CD8-positive, alpha-beta memory T cell (primary cell): ENCODE measurements at places on chromosomes 3 and 15.

DNA sequence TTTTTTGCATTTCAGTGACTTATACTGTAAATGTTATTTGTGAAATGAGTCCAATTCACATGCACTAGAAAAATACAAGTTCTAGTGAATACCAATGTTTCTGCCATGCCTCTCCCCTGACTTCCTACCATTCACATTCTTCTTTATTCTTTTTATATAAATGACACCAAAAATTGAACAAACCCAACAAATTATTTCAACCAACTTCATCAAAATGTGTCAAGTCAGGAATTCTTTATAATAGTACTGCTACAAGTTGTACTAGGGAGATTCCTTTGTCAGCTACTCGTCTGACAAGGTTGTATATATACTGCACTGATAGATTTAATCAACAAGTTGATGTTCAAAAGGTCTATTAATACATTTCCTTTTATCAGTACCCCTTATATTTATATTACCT, 3.0 kb downstream of the TBL1XR1 start:
- DNase-seq: no peak

DNA sequence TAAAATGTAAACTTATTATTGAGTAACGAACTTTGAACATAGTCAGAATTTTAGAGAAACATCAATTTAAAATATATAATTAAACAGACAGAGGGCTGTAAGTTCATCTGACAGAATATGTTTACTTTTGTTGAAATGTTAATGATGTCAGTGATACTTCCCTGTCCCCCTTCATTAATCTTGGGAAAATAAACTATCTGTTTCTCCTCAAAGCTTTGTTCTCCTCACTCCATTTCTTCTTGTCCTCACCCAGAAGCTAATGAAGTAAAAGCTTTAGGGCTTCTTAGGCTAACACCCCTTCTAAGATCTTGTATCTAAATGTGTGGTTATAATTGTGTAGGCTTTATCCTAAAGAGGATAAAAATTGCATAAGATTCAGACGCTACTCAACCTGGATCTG, 1031.8 kb downstream of the FHIT start:
- no peak for DNase-seq

GRCh38 chr3:125073390-125073905, 17.7 kb upstream of the HEG1 start:
- no peak for DNase-seq

DNA sequence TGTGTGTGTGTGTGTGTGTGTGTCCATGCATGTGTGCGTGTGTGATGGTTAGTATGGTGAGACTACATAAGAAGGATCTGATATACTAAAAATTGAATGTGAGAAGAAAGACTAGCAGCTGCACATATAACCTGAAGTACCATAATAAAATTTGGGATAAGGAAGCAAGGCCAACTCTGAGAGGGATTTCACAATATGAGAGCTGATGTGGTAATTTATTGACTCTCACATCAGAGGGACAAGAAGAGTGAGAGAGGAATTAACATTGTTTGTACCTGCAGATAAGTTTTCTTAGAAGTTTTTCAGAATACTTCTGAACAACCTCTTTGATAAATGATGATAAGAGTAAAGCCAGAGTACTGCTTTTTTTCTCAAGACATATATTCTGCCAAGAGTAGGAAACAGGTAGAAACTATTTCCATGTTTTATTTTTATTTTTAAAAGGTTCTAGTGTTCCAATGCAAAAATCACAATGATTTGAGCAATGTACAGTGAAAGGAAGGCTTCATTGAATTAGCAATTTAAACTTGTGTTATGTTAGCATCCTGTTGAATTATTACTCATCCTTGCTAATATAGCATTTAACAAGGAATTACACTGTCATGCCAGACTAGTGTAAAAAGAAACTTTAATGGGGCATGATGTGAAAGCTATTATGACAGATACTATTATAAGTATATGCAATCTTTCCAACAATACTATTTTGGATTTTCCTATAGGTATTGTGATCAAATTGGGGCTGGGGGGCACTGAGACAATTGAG, 415.5 kb upstream of the ARPP21 start:
- no peak for DNase-seq

DNA sequence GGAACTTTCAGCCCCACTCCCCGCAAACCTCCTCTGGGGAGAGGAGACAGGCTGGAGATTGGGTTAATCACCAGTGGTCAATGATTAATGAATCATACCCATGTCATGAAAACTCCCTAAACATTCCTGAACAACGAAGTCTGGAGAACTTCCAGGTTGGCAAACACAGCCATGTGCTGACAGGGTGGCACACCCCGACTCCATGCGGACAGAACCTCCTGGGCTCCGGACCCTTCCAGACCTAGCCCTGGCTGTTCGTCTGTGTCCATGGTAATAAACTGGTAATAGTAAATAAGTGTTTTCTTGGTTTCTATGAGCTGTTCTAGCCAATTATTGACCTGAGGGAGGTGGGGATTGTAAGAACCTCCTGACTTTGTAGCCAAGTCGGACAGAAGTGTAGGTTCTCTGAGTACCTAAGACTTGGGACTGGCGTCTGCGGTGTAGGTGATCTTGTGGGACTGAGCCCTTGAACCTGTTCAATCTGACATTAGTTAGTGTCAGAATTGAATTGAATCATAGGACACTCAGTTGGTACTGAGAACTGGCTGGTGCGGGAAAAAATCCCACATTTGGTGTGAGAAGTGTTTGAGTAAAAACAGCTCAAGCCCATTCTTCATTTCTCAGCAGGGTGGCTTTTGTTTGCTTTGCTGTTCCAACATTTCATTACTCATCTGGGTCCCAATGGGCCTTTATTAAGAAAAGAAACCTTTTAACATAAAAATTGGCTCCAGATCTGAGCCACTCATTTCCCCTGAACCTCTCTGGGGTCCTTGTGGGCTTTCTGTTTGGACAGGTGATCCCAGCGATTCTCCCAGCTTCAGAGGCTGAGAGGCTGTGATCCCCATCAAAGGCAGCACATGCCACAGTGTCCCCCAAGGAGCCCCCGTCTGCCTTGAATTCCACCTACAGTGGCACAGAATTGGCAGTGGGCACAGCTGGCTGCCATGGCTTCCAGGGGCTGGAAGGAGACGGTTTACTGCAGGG, 151.0 kb downstream of the TJP1 start:
- DNase-seq: no peak

- no peak for DNase-seq
Observed at GRCh38 chr3:20013396-20013795, 1.3 kb upstream of the PP2D1 start.

- DNase-seq: no peak
Observed at GRCh38 chr3:133246119-133246518, 153.7 kb upstream of the BFSP2 start.

GRCh38 chr3:32630266-32630665, 54.7 kb upstream of the CNOT10 start:
- DNase-seq: no peak

- DNase-seq: no peak
Observed at GRCh38 chr3:97488741-97489140, 275.8 kb upstream of the ARL6 start.

DNA sequence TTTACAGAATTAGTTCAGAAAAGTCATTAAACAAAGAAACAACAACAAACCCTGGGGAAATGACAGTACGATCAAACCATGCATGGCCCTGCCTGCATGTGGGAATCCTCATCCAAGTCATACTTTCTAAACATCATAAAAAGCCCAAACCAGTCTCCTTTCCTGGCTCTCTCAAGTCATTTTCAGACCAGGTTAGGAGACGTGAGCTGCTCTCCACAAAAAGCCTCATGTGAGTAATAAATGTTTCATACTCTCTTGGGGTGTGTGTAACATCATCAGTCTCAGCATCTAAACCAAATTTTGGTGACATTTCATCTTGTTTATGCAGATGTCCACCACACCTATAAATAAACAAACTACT, 18.9 kb downstream of the GREM1 start:
- DNase-seq: no peak

DNA sequence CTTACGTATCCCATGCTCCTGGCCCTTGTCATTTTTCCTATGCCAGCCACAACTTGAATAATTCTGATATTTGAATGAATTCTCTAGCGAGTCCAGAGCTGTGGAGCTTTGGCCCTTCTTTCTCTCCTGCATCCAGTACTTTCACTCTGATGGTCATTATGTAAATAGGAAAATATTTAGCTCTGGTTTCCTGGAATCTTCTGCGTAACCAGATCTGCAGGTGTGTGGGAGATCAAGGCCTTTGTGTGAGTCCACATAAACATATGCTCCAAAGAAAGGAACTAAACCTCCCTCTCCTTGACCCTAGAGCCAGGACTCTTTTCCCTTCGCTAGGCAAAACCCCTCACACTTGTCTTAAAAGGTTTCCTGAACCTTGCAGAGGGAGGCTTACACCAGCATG, 132.5 kb upstream of the THBS1 start:
- DNase-seq: no peak

- DNase-seq: no peak
Observed at GRCh38 chr3:61903931-61904657, 342.7 kb downstream of the PTPRG start.

- DNase-seq: no peak
Observed at GRCh38 chr3:126926684-126927400, 56.1 kb upstream of the PLXNA1 start.

- DNase-seq: no peak
Observed at GRCh38 chr15:44999105-44999504, 23.9 kb upstream of the SORD start.

DNA sequence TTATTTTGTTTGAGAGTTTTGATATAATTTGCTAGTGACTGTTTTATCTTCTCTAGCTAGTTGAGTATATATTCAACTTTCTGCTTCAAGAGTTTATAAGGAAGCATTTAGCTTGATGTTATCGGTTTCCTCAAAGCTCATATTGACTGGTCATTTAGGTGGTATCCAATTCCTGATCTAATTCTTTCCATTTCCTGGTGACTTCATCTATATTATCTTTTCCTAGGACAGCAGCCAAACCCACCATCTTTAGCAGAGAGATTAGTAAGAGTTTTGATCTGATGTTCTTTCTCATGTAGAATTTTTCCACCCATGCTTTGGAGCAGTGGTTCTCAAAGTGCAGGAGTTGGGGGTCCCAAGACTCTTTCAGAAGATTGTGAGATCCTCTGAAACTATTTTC, 148.6 kb upstream of the STT3B start:
- DNase-seq: no peak

- no peak for DNase-seq
Observed at GRCh38 chr3:71107926-71108325, 475.6 kb downstream of the FOXP1 start.

- DNase-seq: no peak
Observed at GRCh38 chr3:16048435-16049318, 125.8 kb upstream of the GALNT15 start.

DNA sequence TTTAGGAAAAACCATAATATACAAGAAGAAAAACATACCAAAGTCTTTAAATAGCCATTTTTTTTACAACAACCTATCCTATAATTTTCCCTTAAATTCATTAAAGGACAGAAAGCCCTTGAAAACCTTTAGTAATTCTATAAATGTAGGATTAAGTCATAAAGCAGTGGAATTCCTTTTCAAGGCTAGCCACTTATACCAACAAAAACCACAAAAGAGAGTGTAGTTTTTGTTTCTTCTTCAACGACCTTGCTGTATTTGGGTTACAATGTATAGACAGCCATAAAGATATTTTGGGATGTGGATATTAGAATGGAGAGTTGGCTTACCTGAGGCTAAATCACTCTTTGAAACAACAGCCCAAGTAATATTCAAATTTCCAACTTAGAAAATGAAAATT, 296.6 kb upstream of the CDIN1 start:
- no peak for DNase-seq

DNA sequence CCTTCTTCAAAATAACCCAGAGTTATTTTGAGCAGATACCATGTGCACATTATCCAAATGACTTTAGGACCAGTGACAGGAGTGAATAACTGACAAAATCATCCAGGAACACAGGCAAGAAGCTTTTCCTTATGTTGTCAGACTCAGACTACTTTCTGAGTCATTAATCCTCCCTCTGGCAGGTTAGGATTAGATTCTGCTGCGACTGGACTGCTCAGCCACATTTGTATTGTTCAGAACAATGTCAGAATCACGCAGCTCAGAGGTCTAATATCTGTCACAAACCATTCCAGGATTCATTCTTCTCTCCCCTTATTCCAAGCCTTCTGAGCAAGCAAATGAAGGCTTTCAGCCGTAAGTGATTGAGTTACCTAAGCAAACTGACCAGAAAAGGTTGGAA, 34.8 kb upstream of the FAM174B start:
- DNase-seq: no peak

DNA sequence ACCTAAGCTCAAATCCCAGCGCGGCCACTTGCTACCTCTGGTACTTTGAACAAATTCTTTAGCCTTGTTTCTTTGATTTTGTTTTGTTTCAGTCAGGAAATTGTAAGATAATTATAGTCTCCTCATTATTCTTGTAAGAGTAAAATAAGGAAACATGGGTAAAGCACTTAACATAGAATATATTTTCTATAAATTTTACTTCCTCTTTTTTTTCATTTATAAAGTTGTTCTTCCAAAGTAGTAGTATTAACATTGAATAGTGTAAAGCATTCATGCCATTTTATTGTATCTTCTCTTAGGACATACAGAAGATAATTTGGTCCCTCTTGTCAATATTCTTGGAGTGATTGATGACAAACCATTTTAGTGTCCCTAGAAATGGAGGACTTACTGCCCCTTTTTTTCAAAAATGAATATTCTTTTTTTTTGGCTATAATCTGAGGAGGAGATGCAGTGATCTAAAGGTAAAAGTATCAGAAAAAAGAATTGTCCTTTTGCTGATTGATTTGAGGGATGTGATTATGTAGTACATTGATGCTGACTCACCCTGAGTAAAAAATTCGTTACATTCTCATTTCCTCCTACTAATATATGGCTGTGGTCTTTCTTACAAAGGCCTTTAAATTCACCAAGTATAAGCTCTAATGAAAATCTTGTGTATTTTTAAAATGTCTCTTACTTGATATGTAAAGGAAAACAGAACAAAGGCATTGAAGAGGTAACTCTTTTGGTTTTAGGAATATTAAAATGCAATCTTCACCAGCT, 51.0 kb downstream of the ALCAM start:
- DNase-seq: no peak

DNA sequence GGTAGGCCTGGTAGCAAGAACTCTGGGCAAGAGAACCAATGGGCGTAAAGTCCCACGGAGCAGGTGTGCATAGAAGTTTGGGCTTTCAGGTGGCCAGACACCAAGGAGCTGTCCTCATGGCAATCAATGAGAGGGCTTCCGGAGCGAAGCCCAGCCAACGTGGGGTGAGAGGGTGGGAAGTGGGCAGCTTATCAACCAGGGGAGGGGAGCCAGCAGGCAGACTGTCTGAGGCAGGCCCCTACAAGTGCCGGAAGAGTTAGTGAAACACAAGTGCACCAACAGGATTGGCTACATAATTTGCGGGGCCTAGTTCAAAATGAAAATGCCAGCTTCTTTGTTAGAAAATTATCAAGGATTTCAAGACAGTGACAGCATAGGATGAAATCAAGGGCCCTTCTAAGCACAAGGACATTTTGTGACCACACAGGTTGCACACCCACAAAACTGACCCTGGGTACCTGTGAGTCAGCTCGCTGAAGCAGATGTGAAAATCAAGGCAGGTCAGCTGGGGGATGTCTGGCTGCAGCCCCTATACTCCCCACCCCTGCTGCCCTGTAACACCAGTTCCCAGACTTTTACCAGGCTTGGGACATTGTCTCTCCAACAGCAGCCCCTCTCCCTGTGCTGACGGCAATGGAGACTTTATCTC, 102.1 kb upstream of the ETV5 start:
- DNase-seq: no peak
